ENCODE measurements at places on chromosomes 1 and 21.

DNA sequence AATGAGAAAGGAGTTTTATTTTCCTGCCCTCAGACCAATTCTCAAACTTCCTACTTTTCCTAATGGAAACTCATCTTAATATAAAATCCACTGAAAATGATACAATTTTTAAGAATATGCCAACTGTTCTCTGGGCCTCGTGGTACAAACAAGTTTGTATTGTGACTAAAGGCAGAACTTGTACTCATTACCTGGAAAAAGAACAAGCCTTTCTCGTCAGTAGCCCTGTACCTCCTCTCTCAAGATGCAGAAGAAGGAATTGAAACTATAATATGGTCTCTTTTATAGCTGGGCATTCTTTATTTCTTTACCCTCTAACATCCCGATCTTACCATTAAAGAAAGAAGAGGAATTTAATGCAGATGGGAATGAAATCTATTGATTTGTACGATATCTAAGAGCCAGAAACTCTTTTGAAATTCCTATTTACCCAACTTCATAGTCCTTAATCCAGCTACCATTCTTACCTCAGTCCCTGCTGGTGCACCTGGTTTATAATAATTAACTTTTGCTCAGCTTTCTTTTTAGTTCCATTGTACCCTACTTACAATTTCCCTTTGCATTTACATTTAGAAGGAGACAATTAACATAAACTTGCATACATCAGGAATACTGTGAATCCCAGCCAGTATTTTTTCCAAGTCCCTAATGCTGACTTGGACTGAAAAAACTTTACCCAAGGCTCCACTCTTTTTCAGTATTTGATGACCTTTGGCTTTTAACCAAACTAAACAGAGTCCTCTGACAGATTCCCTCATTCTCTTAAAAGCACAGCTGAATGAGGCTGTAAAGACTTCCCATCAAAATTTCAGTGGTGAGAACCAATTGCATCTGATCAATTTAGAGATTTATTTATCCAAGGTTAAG, 1162.4 kb downstream of the BRINP3 start:
- DNase-seq, result no peak

- no peak for DNase-seq
These were observed 146.6 kb downstream of the CNIH3 start for GRCh38 chr1:224762701-224763100.

- DNase-seq, result no peak
These were observed 106.6 kb downstream of the TNNI3K start for GRCh38 chr1:74341702-74342339.

- no peak for DNase-seq
These were observed 20.2 kb upstream of the GPR137B start for GRCh38 chr1:236122176-236122575.

- DNase-seq, result peak; percentile 92
These were observed 436 bp upstream of the LBR start for GRCh38 chr1:225428068-225428880.

DNA sequence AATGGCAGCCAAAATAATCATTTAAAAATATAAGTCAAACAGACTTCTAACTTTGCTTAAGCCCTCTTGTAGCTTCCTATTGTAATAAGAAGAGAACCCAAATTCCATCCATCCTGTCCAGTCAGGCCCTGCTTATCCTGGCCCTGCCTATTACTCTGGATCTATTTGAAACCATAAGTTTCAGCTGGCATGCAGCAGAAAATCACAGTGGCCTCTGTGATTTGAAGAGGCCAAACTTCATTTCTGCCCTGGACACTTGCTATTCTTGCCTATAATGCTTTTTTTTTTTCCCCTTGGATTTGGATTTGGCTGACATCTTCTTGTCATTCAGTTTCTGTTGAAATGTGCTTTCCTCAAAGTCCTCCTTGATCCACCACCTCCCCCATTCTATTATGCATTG, 642.8 kb downstream of the USP25 start:
- DNase-seq, result no peak

DNA sequence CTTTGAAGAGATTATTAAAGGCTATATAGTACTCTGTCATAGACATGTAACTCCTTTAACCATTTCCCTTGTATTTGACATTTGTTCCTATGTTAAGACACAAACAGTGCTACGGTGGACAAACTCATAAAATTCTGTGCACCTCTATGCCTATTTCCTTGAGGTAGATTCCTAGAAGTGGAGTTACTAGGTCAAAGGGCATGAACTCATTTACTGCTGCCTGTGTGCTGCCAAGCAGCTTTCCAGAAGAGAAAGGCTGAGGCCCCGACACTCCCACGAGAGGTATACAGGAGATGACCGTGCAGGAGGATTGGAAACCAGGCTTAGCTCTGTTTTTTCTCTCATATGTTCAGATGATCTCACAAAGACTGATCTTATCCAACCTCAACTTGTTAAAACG, 34.4 kb upstream of the TENT5C start:
- no peak for DNase-seq

- no peak for DNase-seq
These were observed 1.0 kb downstream of the ST6GALNAC5 start for GRCh38 chr1:76868154-76868882.

DNA sequence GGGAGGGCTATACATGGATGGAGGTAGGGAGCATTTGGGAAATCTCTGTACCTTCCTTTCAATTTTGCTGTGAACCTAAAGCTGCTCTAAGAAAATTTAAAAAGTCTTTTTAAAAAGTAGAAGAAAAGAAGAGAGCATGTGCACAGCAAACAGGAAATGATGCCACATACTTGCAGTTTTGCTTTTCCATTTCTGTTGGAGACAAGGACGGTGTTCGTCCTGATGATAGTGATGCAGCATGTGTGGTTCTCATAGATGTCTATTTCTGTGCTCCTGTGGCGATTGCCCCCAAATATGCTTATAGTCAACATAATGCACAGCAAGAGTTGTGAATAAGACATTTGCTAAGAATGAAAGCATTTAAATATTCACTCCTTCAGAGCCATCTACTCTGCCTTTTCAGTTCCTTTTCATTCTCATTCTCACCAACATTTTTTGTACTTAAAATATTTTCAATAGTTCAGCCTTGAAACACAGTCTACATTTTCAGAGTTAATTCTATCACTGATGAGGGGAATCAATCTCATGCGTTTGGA, 66.6 kb downstream of the LRRC8C start:
- no peak for DNase-seq

- DNase-seq, result no peak
These were observed 66.7 kb upstream of the AJAP1 start for GRCh38 chr1:4587721-4588120.

- no peak for DNase-seq
These were observed 23.3 kb downstream of the MR1 start for GRCh38 chr1:181057079-181057478.

GRCh38 chr1:15400627-15401026, 9.1 kb upstream of the EFHD2 start:
- no peak for DNase-seq

All from NK-92 treated with Interleukin-12 subunit alpha and Interleukin-12 subunit beta, amount 100 ng/mL, for 24 hours (cell line).